ENCODE measurements at places on chromosomes 3 and 15.

- DNase-seq = no peak
Measured at GRCh38 chr3:45437383-45437782, 49.0 kb downstream of the LARS2 start.

DNA sequence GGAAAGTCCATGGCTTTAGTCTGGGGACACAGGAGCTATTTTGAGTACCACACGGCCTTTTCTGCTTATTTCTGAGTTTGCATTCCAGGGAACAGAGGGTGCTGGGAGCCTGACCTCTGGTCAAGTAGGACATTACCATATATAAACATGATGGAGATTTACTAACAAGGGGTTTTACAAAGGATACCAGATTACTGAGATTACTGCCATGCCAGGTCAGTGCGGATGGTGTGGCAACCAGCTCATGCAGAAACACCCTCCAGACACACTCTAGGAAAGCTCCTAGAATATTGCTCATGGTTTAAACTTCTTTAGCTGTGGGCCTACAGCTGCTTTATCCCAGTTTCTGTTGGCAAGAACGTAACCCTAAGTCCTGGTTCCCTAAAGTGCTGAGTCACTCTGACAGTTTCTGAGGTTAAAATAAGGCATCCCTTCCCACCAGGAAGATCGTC is 54.3 kb upstream of the AGTR1 start:
- no peak for DNase-seq

- DNase-seq = no peak
Measured at GRCh38 chr3:77256584-77257503, 216.9 kb downstream of the ROBO2 start.

GRCh38 chr3:22893101-22893500 is 310.0 kb upstream of the UBE2E2 start:
- no peak for DNase-seq

DNA sequence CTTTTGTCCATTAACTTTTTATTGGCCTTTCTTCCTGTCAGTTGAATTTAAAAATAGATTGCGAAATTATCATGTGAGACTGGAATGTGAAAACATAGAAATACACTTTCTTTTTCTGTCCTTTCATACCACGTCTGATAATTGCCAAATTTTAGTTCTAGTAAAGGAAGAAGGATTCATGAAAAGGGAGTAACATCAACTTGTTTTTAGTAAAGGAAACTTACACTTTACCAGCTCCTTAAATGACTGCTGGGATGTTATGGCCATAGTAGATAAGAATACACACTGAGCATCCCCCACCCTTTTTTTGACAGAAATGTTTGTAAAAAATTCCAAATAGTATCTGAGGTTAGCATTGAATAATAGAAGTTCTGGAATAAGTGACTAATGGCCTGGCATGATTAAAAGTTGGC is 137.9 kb downstream of the NEO1 start:
- DNase-seq = no peak

- DNase-seq = no peak
Measured at GRCh38 chr3:147354623-147355022, 51.7 kb downstream of the ZIC4 start.

DNA sequence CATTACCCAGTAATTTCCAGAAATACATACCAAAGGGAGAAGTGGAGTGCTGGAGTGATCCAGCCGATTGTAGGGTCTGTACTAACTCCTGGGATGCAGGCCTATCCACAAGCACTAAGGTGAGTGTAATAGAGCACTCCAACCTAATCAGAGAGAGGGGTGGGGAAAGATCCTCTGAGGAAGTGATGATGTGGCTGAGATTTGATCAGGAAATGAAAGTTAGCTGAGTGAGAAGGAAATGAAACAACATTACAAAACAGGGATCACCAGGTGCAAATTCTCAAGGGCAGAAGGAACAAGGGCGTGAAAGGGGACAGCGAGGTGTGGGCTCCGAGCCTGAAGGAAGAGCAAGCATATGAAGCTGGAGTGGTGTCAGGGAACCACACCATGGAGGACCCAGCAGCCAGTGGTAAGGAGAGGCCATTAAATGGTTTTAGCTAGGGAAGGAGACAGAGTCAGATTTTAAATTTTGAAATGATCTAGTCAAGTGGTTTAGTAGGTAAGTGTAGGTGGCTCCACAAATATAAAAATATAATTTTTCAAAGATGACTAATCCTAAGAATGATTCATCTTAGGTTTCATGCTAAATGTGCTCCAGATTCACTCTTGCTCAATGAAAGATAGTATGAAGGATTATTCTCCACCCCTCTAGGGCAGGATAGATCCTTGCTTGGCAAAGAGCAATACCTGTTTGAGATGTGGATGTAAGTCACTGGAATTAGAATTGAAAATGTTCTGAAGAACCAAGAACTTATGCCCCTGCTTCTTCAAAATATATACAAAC is 348.7 kb downstream of the TBL1XR1 start:
- DNase-seq = no peak

DNA sequence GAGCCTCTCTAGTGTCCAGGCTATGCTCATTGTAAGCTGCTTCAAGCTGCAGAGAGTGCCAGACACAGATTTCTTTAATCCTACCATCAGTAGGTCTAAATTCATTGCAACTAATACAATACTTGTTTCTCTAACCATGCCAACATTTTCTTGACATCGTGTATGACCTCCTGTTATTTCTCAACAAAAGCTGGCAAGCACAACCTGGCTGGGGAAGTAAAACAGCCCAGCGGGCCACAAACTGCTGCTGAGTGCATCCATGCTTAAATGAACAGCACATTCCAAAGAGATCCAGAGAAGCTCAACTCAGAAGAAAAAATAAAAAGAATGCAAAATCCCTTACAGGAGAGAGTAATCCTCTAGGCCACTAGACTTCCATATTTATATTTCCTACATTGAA is 36.5 kb downstream of the GMNC start:
- no peak for DNase-seq

GRCh38 chr3:64331605-64332004 is 106.3 kb upstream of the PRICKLE2 start:
- no peak for DNase-seq

DNA sequence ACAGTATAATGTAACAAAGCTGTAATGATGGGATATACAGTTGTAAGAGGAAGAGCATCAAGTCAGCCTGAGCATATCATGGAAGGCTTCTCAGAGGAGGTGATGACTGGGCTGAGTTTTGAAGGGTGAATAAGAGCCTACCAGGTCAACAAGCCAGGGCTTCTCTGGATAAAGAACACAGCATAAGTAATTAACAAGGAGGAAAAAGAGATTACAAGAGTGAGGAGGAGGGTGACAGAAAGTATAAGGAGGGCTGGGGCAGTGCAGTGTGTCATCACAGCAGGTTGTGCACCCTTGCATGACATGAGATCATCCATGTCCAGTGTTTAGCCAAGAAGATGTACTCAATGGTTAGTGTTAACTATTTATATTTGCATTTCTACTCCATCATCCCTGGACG is 16.9 kb upstream of the SPATA12 start:
- no peak for DNase-seq

DNA sequence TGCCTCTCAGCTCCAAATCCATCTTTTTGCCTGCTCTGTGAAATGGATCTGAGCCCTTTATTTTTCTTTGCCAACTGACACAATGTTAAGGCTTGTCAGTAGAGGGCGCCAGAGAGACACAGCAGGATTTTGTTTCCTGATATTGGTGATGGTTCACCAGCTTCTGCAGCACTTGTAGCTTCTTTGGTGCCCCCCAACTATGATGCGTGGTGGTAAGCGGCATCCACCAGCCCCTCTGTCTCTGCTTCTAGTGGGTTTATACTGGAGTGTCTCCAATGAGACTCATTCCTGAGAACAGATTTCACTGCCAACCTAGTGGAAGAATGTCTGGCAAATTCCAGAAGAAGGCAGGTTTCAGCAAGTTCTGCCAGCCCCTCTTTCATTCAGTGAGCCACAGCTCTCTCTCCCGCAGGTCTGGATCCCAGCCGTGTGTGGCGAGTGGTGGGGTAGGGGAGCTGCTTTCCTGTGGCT is 471.9 kb upstream of the FRG2C start:
- peak; percentile 2 for DNase-seq

GRCh38 chr3:182981038-182981380 is 671 bp upstream of the DCUN1D1 start:
- DNase-seq = no peak

DNA sequence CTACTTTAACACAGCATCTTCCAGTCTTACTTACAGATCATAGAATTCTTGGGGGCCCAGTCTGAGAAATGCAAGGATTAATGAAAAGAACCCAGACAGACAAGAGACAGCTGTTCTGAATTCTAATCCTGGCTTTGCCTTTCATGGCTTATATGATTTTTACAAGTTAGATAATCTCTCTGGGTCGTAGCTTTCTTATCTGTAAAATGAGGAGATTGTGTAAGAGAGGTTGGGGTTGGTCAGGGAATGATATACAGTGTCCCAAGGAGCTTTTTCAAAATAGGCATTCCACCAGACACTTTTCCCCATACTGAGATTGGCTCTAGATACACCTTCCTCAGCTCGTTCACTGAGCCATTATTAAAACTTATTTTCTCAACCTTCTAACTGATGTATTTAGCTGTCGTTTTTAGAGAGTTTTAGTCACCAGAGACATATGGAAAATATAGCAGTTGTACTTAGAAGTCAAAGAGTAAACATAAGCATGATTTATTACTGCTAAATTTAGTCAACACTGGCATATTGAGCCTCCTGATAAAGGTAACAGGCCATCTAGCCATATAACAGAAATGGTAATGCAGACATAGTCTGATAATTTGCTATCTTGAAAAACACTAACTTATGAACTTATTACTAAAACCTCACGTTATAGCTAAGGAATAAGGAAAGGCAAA is 163.0 kb upstream of the MLF1 start:
- no peak for DNase-seq

GRCh38 chr3:184755315-184755731 is 43.5 kb upstream of the MAGEF1 start:
- DNase-seq = no peak

All from stimulated activated CD8-positive, alpha-beta memory T cell treated with anti-CD3 and anti-CD28 coated beads, Interleukin-4, amount 100 ng/mL, for 24 hours (primary cell).